ENCODE measurements at places on chromosomes 4 and X. TPM values are rescaled to one million over a fixed set of nuclear protein-coding genes. Genes with fewer than 3 reads are reported as not detected.

The GAK gene
- total RNA-seq = 116 TPM

GRCh38 chrX:39550795-39551361 lies 546.9 kb downstream of the BCOR start:
- no peak for DNase-seq

The RRH gene
- total RNA-seq = 0.33 TPM

DNA sequence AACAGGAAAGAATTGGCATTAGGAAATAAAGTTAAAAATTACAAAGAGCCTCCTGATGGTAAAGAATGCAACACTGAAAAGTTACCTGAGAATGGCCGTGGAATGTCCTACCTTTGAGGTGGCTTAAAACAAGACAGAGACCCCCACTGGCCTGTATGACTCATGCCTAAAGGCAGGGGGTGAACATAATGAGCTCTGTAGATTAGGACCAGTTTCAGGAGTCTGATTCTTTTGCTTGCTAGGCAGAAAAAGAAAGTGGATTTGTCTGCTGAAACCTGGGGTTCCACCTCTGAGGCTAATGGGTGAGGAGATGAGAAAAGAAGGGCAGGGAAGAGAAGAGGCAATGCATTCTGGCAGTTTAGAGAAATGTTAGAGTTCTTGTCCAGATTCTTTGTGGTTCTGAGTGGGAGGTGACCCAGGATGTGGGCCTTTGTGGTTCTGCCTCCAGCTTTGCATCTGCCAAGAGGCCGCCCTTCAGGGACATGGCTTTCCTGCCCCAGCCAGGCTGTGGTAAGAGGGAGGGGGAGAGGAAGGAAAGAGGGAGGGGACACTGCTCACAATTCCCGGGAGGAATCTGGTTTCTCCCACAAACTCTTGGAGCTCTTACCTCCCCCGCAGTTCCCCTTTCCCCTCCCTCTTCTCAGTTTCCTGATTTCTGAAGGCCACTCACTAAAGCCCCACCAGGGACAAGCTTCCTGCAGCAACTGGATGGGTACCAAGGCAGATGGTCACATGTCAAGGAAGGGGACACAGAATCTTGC lies 109.6 kb downstream of the EFNB1 start:
- DNase-seq = peak; percentile 0

DNA sequence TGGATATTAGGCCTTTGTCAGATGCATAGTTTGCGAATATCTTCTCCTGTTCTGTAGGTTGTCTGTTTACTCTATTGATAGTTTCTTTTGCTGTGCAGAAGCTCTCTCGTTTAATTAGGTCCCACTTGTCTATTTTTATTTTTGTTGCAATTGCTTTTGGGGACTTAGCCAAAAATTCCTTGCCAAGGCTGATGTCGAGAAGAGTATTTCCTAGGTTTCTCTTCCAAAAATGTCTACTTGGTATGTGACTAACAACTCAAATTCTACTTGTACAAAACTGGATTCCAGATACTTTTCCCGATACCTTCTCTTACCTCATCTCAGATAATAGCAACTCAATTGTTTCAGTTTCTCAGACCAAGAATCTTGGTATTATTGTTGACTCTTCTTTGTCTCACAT lies 142.4 kb upstream of the GLRA2 start:
- DNase-seq = no peak

GRCh38 chr4:180189666-180190065 lies 2053.5 kb upstream of the TENM3 start:
- no peak for DNase-seq

- DNase-seq = no peak
These were observed 367.0 kb upstream of the ATOH1 start for GRCh38 chr4:93461541-93461940.
